ENCODE measurements at places on chromosomes 12 and 14.

- DNase-seq, result no peak
Observed at GRCh38 chr14:59344691-59345455, 120.3 kb downstream of the GPR135 start.

DNA sequence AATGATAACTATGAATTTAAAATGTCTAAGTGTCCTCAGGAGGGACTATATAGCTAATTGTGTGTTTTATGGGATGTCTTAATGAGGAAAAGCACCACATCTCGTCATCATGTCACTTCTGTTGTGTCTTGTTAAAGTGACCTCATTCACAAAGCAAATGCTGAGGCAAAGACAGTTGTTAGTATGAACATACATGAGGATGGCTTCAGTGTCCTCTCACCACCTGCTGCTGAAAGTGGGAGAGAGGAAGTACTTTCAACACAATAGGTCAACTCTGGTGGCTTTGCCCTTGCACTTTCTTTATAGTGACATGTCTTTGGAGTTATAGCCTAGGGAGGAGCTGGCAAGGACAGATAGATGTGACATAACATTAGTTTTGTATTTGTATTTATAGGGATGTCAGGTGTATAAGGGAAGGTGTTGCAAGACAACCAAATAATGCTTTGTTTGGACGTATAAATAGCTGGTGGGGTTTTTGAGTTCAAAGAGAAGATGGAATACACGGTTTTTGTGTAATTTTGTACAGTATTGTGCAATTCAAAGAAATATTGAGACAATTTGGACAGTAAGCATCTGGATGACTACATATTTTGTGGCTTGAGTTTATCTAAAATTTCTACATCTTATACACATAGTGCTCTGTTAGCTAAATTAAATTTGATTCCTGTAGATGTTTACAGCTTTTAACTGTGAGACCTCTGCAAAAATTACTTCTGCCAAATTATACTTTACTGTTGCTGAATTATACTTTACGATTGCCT is 131.7 kb upstream of the ATP2B1 start:
- DNase-seq, result no peak

DNA sequence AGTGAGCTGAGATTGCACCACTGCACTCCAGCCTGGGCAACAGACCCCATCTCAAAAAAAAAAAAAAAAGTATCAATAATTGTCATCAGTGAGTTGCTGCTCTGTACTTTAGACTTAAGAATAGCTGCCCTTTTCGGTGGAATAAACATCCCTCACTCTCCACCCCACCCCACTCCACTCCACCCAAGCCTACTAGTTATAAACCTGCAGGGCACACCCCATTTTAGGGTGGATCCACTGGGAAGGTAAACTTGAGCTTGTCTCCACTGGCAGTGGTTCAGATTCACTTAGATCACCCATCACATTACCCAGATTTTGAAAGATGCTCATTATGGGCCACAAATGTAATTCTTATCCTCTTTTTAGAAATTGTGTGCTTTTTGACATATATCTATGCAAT is 106.4 kb downstream of the GPR135 start:
- DNase-seq, result no peak

DNA sequence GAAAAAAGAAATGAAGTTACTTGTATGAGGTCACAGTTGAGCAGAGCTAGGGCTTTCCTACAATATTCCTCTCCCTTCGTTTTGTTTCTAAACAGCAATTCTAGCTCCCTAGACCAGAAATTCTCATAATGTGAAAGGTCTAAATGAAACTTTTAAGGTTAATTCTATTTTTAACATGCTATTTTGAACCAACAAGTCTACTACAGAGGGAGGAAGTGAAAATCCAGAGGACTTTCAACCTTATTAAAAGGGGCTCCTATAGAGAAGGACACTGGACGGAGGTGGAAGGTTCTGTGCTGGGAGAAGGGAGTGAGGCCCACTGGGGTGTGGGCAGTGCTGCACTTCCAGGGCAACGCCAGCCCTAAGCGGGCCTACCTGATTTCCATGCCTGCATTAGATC is 13.4 kb downstream of the GSG1 start:
- no peak for DNase-seq

GRCh38 chr14:39036760-39037159 is 66.3 kb downstream of the SEC23A start:
- DNase-seq, result no peak

GRCh38 chr14:32702562-32702961 is 236.1 kb upstream of the NPAS3 start:
- no peak for DNase-seq

DNA sequence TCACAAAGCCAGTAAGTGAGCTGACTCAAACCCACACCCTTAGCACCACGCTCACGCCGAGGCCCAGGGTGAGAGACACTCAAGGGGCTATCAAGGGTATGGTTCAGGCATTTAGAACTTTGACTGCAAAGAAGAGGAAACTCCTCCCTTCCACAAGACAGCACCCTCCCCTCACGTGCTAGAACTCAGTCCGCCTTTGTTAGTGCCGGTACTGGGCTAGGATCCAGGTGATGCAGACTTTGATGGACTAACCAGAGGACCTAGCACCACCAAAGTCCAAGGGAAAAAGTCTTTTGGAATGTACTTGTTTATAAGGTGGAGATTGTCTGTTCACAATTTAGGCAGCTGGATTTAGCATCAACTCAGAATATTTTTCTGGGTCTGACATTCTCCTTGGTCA is 33.7 kb downstream of the VWF start:
- DNase-seq, result no peak

DNA sequence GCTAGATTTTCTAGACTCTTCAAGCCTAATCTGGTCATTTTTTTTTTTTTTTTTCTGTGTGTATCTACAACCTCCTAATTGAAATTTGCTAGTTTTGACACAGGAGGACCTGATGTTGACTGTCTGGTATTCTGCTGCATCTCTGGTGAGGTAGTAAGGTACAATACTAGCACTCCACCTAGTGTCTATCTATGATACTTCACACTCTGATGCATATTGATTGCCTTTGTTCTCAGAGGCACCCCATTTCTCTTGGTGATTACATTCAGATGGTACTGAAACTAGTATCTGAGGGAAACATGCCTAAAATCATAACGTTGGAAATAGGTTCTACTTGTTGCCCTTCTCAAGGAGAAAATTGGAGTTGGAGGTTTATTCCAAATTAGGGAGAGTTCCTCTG is 930.5 kb upstream of the NOVA1 start:
- DNase-seq, result no peak

DNA sequence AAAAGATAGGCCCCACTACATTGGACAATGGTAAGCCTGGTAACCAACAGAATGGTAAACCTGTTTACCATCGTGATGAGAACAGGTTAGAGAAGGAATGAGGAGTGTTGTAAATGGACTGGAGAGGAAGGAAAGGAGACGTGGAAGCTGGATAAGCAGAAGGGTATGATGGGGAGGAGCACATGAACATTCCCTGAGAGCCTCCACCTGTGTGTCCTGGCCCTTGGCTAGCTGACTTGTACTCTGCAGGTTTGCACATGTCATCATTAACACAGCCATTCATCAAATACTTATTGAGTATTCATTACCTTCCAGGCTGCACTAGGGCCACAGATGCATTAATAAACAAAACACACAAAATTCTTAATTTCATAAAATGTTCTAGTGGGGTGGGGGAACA is 4.3 kb upstream of the IL26 start:
- no peak for DNase-seq

DNA sequence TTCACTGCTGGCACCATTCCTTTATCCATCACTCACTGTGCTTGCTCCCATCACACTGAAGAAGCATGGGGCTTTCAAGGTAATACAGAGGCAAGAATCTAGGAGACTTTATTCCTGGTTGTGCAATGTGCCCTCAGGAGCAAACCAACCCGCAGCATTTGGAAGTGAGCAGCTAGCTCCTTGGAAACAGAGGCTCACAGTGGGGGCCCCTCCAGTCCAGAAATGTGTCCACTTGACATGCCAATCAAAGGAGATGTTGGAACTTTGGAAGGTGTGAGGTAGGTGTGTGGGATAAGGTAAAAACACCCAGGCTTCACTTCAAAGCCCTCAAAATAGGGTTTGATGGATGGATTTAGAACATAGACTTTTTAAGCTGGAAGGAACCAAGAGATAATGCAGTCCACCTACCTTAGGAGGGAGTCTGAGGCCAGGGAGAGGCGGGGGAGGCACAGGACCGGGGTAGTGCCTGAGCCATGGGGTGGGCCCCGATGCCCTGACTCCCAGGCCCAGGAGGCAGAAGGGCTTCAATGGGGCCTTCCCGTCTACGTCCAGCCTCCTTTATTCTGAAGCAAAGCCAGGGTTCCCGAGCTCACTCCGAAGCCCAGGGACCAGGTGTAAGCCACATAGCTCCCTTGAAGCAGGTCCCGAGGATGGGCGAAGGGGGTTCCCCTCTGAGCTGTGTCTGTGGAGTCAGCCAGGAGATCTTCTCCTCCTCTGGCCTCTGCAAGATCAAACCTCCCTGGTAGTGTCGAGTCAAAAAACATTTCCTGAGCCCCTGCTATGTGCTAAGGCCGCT is 17.6 kb upstream of the BCL11B start:
- DNase-seq, result no peak

DNA sequence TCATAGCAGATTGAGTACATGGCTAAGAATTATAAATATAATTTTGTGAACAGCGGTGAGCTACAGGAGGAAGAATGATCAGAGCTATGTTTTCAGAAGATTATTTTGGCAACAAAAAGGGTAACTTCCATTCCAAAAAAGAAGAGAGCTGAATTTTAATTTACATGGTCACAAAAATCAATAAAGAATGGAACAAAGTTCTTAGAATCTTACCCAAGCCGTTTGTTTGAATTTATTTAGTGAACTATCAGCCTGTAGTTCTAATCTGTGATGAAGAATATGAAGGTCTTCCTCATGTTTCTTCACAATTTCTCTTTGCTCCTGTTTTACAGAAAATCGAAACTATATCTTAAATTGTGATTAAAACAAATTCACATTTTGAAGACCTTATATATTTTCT is 54.4 kb upstream of the C12orf50 start:
- no peak for DNase-seq

DNA sequence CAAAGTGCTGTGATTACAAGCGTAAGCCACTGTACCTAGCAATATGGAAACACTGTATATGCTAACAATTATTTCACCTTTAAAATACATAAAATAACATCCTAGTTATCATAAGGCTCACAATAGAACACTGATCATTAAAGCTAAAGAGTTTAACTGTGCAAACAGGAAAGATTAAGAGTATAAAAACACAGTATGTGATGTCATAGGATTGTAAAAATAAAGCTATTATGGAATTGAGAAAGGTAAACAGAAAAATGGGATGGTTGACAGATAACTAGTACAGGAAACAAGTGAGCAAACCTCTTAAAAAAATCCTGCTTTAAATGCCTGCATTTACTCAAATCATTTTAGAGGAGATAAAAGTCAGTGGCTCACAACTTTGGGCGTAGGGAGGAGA is 10.8 kb upstream of the IPO8 start:
- DNase-seq, result no peak

DNA sequence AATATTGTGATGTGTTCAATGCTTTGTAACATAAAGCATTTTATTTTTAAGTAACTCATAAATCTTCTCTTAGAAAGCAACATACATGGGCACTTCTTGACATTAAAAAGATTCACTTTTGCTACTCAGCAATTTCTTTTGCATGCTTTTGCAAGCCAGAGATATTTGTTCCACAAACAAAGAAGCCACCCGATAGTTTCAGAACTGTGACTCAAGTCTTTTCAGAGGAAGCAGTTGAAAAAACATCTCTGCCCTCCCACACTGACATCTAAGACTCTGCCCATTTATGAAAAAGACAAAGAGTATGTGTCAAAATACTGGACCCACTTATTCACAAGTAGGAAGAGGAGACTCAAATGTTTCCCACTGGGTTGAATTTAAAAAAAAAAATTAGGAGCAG is 7.5 kb downstream of the APPL2 start:
- no peak for DNase-seq

DNA sequence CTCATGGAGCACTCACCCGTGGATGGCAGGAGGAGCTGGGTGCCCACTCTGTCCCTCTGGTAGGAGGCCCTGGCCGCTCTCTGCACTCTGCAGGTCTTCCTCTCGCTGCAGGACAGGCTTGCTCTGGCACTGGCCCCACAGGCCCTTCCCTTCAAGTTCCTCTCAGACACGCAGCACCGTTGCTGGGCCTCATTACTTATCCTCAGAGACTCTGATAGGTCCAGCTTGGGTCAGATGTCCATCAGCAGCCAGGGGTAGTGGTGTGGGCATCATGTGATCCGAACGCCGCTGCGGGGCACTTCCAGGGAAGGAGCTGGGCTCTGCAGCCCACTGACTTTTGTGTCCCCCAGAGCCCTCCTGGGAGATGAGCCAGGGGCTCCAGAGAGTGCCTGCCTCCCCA is 11.8 kb downstream of the OTUB2 start:
- no peak for DNase-seq

DNA sequence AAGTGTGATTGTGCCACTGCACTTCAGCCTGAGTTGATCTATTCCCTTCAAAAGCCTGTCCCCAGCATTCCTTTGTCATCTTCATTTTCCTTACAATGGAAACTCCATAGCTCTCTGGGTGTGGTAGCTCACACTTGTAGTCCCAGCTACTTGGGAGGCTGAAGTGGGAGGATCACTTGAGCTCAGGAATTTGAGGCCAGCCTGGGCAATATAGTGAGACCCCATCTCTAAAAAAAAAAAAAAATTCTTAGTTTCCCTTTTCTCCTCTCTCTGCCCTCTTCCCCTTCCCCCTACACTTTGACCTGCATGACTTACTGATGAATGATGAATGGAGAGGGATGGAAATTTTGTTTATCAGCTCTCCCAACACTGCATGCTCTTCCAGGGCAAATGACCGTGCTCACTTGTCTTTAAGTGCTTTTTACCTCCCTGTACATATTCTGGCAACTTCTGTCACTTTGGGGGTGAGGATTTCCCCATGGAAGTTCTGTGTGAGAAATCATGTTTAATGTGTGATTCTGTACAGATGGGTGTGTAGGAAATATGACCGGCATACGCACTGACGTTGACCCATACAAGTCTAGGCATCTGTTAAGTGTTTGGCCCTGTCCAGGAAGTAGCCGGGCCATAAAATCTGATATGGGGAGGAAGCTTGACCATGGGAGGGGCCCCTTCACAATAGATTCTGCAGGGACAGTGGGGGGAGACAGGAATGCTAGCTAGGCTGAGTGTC is 65.4 kb downstream of the ZFP36L1 start:
- no peak for DNase-seq

DNA sequence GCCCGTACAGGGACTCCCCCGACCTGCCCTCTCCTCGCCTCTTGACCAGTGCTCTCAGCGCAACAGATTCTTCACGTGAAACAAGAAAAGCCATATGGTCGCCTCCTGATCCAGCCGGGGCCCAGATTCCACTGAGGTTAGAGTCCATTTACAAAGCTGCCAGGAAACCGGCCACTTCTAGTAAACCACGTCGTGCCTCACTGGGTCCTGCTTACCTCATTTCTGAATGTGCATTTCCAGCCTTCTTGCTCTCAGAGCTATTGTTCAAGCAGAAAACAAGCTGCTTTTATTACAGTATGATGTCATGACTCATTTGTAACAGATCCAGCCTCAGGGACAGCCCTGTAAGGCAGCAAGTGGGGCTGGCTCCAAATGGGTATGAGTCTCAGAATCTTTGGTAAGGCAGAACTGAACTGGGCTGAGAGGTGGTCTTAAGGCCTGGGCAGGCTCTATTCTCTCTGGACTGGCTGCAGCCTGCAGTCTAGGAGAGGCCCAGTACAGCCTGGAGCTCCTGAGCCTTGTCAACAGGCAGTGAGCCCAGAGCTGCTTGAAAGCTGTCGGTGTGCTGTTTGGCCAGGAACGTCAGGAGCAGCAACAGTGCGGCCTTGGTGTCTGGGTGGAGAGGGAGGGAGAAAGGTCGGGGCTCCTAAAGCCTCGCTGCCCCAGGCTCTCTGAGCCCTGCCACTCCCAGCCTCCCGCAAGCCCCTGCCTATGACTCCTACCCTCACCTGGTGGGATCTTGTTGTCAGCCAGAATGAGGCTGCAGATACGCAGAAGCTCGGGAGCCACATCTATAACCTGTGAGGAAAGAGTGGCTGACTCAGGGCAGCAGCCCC is 8.3 kb downstream of the REC8 start:
- DNase-seq, result no peak
